Fibroblast of gingiva (primary cell): ENCODE measurements at places on chromosomes 1 and 21.

DNA sequence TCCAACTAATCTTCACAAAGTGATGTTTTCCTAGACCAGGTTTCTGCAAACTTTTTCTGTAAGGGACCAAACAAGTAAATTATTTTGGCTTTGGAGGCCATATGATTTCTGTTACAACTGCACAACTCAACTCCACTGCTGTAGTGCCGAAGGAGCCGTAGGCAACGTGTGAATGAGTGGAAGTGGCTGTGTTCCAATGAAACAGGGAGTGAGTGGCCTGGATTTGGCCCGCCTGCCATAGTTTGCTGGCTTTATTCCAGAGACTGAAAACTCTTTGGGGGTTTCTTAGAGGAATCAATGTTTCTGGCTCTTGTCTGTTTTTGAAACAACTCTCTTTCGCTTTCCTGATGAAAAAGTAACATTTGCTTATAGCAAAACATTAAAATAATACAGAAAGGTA lies 12.6 kb upstream of the ACTL8 start:
- no peak for DNase-seq

DNA sequence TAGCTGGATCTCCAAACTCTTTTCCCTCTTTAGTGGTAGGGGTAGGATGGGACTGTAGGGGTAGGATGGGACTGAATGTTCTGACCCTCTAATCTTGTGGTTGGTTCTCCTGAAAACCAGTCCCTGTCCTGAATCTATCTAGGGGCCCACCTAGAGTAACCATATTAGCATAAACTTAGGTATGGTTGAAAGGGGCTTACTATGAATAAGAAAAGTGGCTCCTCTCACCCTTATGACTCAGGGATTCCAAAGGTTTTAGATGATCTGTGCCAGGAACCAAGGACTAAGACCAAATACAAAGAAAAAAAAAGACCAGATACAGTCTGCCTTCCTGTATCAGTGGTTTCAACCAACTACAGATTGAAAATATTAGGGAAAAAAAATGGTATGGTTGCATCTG lies 28.9 kb downstream of the RNF2 start:
- no peak for DNase-seq

GRCh38 chr1:17877316-17877715 lies 122.2 kb downstream of the ACTL8 start:
- no peak for DNase-seq

GRCh38 chr1:64579767-64580166 lies 109.8 kb downstream of the CACHD1 start:
- DNase-seq: peak; percentile 2

DNA sequence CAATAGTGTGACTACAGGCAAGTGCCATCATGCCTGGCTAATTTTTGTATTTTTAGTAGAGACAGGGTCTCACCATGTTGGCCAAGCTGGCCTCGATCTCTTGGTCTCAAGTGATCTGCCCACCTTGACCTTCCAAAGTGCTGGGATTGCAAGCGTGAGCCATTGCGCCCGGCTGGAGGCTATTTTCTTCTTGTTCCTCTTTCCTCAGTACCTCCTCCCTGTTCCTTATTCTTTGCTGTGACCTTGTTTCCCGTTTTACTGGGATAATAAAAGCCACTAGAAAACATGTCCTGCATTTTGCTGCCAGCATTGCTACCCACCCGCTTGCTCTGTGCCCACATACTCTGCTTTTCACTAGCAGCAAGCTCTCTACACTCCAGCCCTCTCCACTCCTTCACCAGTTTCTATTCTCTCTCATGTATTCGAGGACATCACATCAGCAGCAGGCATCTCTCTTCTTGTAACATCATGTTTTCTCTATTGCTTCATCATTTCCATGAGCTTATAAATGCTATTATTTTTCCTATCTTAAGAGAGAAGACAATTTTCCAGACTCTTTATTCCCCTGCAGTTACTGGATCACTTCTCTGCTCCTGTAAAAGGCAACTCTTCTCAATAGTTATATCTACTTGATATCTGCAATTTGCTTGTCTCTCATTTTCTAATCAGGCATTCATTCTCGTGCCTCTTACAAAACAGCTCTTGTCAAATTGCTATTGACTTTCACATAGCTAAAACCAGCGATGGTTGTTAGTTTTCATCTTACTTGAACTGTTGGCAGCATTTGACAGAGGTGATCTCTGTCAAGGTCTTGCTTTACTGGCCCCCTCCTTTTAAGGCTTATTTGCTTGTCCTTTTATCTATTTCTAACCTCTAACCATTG lies 34.5 kb upstream of the C21orf91 start:
- DNase-seq: no peak
